Lung microvascular endothelial cell (primary cell): ENCODE measurements at places on chromosomes 1 and 21. TPM values are rescaled to one million over a fixed set of nuclear protein-coding genes. Genes with fewer than 3 reads are reported as not detected.

- no peak for DNase-seq
Observed at GRCh38 chr21:44496564-44497550, 41.5 kb downstream of the LRRC3 start.

DNA sequence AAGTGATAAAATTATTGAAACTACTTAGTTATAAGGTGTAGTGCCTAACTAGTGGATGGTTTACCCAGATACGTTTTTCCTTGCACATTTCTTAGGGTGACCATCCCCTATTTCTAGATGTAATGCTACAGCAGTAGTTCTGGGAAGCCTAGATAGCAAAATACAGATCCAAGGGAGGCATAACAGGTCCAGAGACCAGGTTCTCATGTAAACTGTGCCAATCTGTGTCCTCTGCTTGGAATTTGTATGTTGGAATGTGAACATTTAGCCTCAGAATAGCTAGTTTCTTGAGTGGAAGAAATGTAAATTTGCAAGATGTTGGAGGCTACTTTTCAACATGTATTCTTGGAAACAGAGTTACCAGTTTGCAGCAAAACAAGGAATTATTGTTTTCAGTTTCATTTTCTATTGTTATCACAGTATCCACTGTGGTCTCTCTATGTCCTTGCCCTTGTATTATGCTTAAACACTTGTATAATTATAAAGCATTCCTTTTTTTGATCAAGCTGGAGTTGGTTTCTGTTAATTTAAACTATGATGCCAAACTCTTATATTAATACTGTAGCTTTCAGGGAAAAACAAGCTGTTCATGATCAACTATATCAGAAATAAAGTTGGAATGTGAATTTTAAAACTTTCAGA, 102.0 kb upstream of the BRINP3 start:
- DNase-seq, result no peak

The CDCA8 gene
- total RNA-seq, result 1.4 and 5.7 TPM in 2 replicates

GRCh38 chr1:111888740-111889376, 100.6 kb downstream of the KCND3 start:
- no peak for DNase-seq

The ELF3 gene
- under 0.01 TPM in 1 of 2 replicates, not detected in the other for total RNA-seq

DNA sequence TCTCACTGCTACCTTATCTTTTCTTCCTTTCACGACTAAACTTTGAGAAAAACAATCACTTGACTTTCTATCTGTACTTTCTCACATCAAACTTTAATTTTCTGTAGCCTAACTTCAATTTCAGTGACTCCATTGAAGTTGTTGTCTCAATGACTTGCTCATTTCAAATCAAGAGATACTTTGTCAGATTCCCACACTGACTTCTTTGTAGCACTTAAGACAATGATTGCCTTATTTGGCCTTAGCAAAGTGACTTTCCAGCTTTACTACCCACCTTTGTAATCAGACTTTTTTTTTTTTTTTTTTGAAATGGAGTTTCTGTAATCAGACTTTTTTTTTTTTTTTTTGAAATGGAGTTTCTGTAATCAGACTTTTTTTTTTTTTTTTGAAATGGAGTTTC, 37.0 kb downstream of the AGO4 start:
- no peak for DNase-seq

The UBE2Q1 gene
- 25.9 and 43.3 TPM in 2 replicates for total RNA-seq

- DNase-seq, result no peak
Observed at GRCh38 chr1:21613072-21613867, 55.9 kb downstream of the RAP1GAP start.

- DNase-seq, result peak; percentile 74
Observed at GRCh38 chr1:9291914-9292360, 757 bp upstream of the SPSB1 start.

The ADAM30 gene
- total RNA-seq, result not detected in 2 replicates

- no peak for DNase-seq
Observed at GRCh38 chr1:86466986-86467385, 1.7 kb upstream of the CLCA1 start.

DNA sequence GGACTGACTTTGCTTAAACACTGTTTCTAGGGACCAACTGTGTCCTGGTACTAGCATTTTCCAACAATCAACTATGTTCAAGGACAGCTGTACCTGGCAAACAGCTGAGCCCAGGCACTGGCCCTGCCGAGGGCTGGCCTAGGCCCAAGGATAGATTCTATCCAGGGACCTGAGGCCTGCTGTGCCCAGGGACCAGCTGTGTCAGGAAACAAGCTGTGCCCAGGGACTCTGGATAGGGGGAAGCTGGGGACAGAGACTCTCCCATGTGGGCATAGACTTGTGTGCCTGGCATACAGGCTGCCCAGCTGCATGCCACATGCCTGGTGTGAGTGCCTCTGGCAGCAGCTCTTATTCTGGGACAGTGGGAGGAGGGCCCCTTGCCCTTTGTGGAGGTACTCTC, 38.1 kb upstream of the POU3F1 start:
- DNase-seq, result no peak

- no peak for DNase-seq
Observed at GRCh38 chr1:158075078-158075477, 81.6 kb downstream of the KIRREL1 start.

GRCh38 chr21:29233611-29234540, 64.8 kb upstream of the BACH1 start:
- no peak for DNase-seq

DNA sequence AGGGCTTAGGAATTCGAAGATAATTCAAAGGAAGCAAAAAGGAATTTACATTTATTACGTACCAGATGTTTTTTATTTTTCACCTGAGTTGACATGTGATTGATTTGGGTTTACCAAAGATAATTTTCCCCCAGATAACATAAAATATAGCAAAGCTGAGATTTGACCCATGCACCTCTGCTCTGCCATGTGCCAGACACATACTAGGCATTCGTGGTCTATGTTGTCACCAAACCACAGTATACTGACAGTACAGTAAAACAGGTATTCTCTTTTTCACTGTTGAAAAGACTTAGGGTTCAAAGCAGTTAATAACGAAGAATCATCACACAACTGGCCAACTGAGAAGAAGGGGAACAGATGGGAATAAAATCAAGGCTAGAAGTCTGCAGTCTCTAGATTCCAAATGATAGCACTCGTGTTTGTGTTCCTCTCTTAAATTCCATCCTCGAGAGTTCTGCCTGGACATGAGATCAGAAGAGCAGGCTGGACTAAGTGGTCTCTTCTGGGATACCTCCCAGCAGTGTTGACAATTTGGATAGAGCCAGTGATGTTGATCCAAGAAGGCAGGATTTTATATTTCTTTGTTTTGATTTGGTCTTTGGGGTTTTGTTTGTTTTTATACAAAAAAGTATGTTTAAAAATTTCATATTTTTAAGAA, 85.3 kb upstream of the RAVER2 start:
- no peak for DNase-seq

The OR14A2 gene
- total RNA-seq, result not detected in 2 replicates

The ARHGEF10L gene
- 0.20 and 0.65 TPM in 2 replicates for total RNA-seq

DNA sequence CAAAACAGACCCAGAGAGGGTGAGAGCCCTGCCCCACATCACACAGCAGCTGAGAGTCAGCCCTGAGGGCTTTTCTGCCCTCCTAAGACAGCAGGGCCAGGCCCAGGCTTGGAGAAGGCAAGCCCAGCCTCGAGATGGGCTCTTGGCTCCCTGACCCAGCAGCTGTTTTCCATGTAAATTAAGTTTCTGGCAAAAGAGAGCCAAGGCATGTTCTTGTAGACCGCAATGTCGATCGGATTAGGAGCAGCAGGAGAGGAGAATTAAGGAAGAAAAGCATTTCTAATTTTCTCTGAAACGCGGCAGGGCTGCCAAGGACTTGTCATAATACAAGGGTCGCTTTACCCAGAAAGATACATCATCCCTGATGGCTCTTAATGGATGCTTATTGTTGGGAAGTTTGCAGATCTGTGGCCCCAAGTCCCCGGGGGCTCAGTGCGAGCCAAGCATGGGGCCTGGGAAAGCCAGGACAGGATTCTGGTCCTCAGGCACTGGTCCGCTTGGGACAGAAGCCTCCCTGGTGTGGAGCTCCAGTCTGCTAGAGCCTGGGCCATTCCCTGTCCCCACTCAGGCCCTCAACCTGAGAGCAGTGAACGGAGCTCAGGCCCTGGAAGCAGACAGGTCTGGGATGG, 62.8 kb downstream of the DMRTB1 start:
- DNase-seq, result no peak

- DNase-seq, result peak; percentile 47
Observed at GRCh38 chr1:203448521-203449061, 27.0 kb upstream of the PRELP start.

The P3R3URF gene
- total RNA-seq, result not detected in 2 replicates

DNA sequence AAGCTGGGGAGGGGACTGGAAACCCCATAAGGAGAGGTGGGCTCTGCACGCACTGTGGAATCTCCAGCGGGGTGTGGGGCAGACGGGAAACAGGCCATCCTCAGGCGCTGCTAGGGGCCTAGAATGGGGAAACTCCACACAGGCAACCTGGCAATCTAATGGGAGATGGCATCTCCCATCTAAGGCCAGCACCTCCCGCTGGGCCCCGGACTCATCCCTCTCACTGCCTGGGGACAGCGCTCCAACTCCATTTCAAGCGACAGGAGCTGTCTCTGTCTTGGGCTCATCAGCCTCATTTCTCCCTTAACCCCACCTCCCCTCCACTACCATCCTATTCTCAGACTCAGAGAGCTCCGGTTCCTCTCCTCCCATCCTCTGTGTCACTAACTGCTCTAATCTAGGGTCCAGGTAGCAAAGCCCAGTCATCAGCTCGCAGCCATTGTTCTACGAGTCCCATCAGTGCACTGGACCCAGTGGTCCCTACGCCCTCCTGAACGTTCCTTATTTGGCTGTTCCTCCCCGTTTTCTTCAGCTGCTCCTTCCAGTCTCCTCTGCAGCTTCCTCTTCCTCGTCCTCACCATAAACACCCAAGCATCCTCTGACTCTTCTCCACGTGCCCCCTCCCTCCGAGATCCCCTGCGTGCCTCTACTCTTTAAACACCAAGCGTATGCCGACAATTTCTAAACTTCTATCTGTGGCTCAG, 93.4 kb upstream of the CASZ1 start:
- DNase-seq, result no peak

DNA sequence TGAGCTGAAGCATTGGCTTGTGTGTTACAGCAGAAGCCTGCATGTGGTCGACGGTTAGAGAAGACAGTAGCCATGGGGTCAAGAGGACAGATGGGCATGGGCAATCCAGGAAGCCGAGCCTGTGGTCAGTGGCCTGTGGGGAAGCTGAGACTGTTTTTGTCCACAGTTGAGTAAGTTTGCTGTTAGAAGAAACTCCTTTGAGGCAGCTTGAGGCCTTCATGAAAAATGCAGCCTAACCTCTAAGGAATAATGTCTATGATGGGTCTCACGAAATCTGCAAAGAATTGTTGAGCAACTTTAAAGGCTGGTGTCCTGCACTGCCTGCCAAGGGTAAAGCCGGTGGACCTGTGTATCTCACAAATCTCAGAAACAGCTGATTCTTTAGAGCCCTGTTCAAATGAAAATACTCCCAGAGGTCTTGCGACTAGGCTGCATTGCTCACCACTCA, 322.4 kb downstream of the SETD4 start:
- no peak for DNase-seq

GRCh38 chr1:70085521-70085920, 119.9 kb downstream of the LRRC40 start:
- no peak for DNase-seq

DNA sequence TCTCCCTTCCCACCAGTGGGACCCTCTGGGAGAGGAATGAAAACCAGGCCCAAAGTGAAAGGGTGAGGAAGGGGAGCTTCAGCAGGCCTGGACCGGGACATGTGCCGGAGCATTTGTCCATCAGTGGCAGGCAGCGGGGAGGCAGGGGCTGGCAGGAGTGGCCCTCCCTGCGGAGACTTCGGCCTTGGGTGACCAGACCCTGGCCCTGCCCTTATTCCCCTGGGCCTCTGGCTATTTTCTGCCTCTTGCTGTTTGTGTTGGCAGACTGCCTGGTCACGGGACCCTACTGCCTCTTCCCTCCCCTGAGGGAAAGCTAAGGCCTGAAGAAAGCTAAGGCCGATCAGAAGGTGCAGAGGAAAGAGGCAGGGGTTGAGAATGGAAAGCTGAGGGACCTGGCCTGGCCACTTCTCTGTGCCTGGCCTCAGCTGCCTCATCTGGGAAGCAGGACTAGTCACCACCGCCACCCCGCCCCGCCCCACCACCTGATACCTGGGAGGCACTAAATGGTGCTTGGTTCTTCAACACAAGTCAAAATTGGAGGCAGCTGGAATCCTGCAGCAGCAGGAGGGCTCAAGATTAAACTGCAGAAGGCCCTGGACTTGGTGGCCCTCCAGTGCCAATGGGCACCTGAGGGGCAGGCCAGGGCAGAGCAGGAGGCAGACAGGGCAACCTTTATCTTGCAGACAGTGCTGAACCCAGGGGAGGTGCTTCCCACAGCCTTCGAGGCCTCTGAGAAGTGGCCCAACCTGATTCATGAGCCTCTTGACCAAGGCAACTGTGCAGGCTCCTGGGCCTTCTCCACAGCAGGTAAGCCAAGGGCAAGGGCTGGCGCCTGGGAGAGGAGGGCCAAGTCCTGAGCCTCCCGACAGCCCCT, 7.9 kb downstream of the TINAGL1 start:
- peak; percentile 72 for DNase-seq

DNA sequence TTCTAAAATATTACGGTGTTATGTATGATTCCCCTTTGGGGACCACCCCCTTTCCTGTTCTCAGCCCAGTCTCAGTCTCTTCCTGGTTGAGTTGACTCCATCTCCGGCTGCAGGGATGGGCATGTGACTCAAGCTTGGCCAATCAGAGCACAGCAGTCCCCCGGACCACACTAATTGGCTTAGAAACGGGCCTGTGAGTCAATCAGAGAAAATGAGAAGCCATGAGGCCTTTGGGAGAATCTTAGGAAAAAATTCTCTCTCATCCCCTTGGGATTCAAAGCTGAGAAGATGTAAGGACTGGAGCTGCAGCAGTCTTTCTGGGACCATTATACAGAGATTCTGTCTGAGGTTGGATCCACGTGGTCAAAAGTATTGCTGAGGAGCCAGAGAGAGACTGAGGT, 10.7 kb upstream of the FHAD1 start:
- DNase-seq, result no peak

DNA sequence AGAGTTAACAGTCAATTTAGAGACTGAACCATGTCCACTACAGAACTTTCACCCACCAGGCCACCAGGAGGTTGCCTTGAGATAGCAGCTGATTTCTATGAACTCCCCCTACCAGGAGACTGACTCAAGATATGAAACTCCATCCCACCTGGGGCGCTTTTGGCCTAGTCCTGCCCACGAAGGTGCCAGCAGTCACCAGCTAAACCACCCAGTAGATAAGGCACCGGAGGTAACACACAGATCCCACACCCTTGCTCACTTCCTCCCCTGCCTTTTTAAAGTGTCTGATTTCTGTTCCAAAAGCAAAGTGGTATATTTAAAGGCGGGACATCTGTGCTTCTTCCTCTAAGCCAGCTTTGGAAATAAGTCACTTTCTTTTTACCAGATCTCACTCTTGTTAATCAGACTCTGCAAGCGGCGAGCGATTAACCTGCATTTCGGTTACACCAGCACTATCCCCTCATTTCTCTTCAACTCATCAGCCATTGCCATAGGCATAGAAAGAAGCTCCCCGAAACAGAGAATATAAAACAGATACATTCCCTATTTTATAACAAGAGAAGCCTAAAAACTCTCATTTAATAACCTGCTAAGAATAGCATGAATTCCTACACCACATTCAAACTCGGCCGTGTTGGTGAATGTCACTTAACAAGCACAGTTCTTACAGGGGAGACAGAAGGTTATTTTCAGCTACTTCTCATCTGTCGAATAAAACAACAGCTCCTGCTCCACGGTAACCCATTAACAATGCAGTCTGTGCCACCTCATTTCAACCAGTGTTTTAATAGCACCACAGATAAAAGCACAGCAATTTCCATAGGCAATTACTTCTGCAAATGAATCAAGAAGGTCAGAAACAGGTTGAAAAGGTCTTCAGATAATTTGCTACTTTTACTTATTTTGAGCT, 318.1 kb downstream of the KCNH1 start:
- DNase-seq, result no peak
